Tongue (tissue), 3 donors: ENCODE measurements at places on chromosomes 3 and 15. TPM values are rescaled to one million over a fixed set of nuclear protein-coding genes. Genes with fewer than 3 reads are reported as not detected.
A peak's percentile ranks its signal among the peaks of the same experiment; 100 is the strongest.

The PRSS50 gene
- total RNA-seq = not detected

The POLQ gene
- 3.7 TPM for total RNA-seq

DNA sequence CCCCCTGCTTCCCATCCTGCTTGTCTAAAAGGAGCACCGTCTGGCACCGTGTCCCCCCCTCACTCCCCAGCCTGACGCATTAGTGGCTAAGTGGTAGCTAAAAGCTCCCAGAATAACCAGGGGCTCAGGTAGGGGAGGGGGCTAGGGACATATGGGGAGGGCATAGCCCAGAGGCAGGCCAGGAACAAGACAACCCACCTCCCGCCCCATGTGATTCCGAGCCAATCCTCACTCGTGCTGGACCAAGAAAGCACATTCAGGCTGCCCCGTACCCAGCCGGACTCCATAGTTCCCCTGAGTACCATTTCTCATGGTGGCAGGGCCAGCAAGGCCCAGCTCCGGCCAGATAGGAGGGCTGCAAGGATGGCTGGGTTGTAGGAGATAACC lies 11.5 kb downstream of the SEMA7A start:
- no peak for DNase-seq

GRCh38 chr3:190596349-190597285 lies 82.7 kb downstream of the IL1RAP start:
- no peak for DNase-seq

DNA sequence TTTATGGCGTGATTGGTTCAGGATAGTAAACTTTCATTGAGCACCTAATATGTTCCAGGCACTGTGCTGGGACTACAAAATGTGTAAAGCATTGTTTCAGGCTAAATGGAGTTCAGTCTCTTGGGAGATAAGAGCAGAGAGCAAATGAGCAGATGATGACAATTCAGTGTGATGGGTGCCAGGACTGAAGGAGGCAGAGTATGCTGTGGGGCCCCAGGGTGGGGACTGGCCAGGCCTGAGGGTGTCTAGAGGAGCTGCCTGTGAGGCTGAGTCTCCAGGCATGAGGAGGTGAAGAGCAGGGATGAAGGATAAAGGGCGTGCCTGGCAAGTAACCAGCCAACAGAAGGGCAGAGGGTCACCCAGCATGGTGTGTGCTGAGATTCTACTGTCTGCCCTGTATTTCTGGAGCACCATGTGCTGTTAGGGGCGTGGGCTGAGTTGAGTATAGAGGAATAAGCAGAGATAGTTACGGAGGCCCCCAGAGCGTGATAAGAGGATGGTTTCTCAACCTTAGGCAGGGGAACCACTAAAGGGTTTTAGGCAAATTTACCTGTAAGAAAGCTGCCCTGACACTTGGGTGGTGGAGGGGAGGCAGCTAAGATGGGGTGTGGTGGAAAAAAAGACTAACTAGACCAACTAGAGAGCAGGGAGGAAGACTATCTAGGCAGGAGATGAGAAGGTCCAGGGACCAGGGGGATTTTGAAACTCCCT lies 38.5 kb downstream of the EPHB1 start:
- no peak for DNase-seq

GRCh38 chr3:114223143-114223542 lies 14.2 kb downstream of the ZNF80 start:
- DNase-seq = no peak

DNA sequence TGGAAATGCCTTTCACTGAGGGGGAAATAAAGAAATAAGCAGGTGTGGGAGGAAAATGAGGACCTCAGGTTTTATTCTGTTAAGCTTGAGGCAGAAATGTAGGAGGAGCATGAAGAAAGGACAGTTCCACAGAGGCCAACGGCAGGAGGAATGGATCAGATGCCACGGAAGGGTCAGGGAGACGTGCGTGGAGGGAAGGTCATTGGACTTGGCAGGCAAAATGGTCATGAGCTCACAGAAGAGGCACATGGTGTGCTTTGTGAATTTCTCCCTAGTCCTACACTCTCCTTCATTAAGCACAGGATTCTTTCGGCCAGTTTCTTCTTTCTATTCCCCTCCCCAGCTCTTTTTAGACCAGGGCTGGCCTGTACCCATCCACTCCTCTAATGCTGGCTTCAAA lies 32.5 kb upstream of the THSD4 start:
- no peak for DNase-seq

The NEK10 gene
- total RNA-seq = 40.5 TPM

The RTP3 gene
- not detected for total RNA-seq

GRCh38 chr3:178274711-178275110 lies 261.5 kb upstream of the KCNMB2 start:
- no peak for DNase-seq

The ENTPD3 gene
- 3.0 TPM for total RNA-seq

DNA sequence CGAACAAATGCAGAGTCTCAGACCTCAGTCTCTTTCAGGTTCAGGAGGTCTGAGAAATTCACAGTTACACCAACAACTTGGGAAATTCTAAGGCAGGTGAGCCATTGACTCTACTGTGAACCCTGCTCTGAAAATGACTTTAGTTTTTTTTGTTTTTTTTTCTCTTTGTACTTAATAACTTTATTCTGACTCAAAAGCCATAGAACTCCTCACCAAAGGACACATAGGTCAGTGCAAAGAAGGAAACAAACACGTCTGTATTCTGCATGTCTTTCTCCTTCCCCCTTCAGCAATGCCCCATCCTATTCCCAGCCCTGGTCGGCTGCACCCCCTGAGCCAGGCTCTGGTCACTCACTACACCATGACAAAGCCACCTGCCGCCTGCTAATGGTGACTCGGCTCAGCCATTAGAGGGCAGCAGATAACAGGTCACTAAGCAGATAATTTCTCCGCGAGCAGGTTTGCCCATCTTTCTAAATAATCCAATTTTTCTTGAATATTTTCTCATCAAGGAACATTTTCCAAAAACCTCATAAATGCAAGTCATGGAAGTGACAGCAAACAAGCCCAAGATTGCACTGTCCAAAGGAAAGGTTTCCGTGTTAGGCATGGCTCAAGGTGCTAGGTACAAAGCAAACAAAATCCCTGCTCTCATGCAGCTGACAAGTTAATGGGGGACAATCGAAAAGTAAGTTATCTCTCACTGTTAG lies 37.7 kb downstream of the TM4SF4 start:
- DNase-seq = peak; percentile 86
